ENCODE measurements at places on chromosomes 7 and 10. TPM values are rescaled to one million over a fixed set of nuclear protein-coding genes. Genes with fewer than 3 reads are reported as not detected.

- no peak overlapping the region for H3K4me3 ChIP-seq
- no peaks in the 10 kb centered on the region for H3K4me1 ChIP-seq
- no peaks in the 10 kb centered on the region for H3K36me3 ChIP-seq
- no peak for DNase-seq
- no peaks in the 10 kb centered on the region for H3K27me3 ChIP-seq
These were observed 302.3 kb upstream of the AUTS2 start for GRCh38 chr7:69295977-69296376.

DNA sequence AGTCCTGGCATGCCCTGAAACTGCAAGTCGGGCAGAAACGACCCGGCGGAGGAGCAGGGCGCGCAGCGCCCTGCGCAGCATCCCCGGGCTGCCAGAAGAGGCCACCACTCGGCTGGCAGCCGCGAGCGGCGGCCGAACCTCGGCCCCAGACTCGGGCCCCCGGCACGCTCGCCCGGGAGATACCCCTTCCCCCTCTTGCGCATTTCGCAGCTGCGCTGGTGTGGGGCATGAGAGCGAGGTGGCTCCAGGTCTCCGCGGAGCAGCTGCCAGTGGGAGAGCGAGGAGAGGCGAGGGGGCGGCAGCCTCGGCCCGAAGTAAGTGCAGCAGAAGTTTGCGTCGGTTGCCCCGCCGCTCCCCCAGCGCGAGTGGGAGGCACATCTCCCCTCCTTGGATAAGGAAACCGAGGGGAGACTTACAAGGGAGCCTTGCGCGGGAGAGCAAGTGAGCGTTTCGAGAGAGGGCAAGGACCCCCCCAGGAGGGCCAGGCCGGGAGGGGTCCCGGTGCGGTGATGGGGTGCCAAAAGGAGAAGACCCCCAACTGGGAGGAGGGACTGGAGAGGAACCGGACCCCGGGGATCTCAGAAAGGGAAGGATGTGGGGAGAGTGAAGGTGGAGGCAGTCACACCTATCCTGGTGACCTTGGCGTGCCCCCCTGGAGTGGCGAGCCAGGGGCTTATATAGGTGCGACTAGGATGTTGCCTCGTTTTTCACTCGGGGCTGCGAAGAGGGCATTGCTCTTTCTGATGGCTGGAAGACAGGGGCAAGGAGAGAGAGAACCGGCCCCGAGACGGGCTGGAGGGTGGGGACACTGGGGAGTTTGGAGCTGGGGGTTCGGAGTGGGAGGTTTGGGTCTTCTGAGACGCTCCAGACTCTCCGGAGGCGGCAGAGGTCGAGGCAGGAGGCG, 256.3 kb downstream of the OTUD1 start:
- H3K4me1 ChIP-seq: peaks cover 4% of the 10 kb centered on the region
- no peak overlapping the region for H3K4me3 ChIP-seq
- no peaks in the 10 kb centered on the region for H3K36me3 ChIP-seq
- no peak overlapping the region for H3K27ac ChIP-seq
- DNase-seq: no peak

Gene TMEM130
- 0.31 TPM for total RNA-seq

- H3K4me3 ChIP-seq: no peak overlapping the region
- no peak for DNase-seq
- H3K27ac ChIP-seq: no peak overlapping the region
- H3K4me1 ChIP-seq: no peaks in the 10 kb centered on the region
- H3K36me3 ChIP-seq: no peaks in the 10 kb centered on the region
These were observed 135.7 kb upstream of the RNF32 start for GRCh38 chr7:156504687-156505545.

DNA sequence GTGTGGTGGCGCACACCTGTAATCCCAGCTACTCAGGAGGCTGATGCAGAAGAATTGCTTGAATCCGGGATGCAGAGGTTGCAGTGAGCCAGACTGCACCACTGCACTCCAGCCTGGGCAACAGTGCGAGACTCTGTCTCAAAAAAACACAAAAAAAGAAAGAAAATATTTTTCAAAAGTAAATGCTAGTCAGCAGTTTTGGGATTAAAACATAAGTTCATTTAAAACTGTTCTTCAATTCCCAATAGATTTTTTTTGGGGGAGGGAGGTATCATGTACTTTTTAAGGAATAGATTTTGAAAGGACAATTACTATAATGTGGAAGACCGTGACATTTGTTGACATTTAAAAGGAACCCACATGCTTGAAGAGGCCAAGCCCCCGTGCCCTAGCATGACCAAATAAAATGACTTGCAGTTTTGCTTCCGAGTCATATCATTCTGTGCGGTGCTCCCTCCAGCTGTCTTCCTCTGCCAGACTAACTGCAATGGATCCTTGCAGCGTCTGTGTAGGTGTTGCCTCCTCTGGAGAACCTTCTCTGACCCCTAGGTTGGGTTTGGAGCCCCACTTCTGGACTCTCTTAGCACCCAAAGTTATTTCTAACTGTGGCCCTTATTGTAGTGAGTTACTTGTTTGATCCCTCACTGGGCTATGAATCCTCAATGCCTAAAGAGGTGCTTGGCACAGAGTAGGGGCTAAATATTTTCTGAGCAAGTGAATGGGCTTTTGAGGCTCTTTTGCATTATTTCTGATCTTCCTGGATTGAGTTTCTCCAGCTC, 17.4 kb upstream of the HPS1 start:
- peaks cover 2% of the 10 kb centered on the region for H3K36me3 ChIP-seq
- H3K27me3 ChIP-seq: peaks cover 11% of the 10 kb centered on the region
- peaks cover 4% of the 10 kb centered on the region for H3K4me1 ChIP-seq
- H3K4me3 ChIP-seq: no peak overlapping the region
- no peak for DNase-seq

Gene MKX
- total RNA-seq: not detected

DNA sequence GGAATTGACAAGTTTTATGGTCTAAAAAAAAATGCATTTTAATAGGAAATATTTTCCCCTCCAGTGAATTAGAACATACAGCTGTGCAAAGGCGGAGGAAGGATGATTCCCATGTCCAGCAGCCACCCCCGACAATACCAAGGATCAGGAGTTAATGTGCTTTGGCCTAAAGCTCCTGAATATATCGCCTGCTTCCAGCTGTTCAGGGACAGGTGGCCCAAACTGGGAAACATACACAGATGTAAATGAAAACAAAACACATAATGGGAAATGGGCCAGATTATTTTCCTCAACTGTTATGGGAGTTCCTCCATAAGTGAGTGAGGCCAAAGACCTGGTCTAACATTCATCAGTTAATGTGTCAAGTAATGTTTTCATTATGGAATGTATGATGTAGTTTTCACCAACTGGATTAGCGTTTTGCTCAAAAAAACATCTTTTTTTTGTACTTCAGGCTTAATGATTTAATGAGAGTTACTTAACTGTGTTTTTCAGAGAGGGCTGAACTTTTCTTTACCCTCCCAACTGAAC, 55.1 kb upstream of the LAMB1 start:
- no peak overlapping the region for H3K27ac ChIP-seq
- no peaks in the 10 kb centered on the region for H3K4me1 ChIP-seq

DNA sequence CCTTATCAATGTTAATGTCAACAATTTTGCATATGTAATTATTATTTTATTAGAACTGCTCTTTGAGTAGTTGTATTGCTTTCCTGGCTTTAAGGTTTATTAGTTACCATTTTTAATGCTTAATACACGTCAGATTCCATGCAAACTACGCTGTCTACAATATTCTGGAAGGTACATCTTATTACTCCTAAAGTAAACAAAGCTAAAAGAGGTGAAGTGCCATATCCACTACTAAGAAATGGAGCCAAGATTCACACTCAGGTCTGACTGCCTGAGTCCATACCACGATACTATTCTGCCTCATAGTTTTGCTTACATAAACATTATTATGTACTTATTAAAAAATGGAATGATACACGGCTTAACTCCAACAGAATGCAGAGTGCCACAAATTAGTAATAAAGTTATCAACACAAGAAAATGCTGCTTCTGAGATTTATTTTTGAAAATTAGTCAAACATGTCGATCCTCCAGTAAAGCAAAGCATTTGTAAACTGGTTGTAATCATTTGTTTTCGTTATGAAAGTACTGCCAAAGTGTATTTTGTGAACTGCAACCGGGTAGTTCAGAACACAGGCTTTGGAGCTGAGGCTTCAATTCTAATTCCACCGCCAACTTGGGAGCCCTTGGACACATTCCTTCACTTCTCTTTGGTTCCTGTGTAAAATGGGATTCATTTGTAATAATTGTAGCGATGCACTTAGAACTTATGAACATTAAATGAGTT, 1.1 kb upstream of the DMTF1 start:
- peaks cover 22% of the 10 kb centered on the region for H3K36me3 ChIP-seq
- peak overlapping the region; percentile 99 for H3K27ac ChIP-seq
- DNase-seq: no peak
- H3K4me1 ChIP-seq: peaks cover 38% of the 10 kb centered on the region
- H3K27me3 ChIP-seq: no peaks in the 10 kb centered on the region

DNA sequence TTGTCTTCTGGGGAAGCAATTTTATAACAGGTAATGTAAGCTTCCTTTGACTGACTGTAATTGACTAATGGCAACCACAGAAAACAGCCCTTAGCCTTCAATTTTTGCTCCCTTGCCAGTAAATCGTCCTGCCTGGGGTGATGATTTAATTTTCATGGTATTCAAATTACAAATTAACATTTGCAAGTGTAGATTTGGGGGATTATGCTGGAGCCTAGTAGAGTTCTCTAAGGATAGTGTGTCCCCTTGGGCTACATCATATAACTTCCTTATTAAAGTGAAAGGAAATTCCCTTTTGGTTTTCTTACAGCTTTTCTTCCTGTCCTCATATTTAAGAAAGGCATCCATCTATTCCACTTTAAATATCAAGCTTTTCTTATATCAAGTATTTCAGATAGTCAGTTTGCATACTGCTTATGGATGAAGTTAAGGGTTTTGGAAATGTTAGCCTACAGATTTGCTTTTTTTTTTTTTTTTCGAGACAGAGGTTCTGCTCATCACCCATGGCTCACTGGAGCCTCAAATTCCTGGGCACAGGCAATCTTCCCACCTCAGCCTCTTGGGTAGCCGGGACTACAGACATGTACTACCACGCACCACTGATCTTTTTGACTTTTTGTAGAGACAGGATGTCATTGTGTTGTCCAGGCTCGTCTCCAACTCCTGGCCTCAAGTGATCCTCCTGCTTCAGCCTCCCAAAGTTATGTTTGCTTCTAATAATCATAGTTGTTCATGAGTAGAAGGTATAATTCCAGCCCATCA, 35.9 kb upstream of the HDAC9 start:
- no peak overlapping the region for H3K4me3 ChIP-seq
- DNase-seq: no peak
- peak overlapping the region; percentile 66 for H3K27ac ChIP-seq
- no peaks in the 10 kb centered on the region for H3K36me3 ChIP-seq
- H3K4me1 ChIP-seq: peaks cover 35% of the 10 kb centered on the region

- H3K4me1 ChIP-seq: peaks cover 25% of the 10 kb centered on the region
- peak overlapping the region; percentile 24 for H3K27ac ChIP-seq
- DNase-seq: no peak
- H3K4me3 ChIP-seq: no peak overlapping the region
These were observed 11.7 kb downstream of the PDAP1 start for GRCh38 chr7:99396418-99397296.

Gene VOPP1
- total RNA-seq: 438 TPM

- H3K4me3 ChIP-seq: peak overlapping the region; percentile 86
- H3K4me1 ChIP-seq: peaks cover 40% of the 10 kb centered on the region
- DNase-seq: peak; percentile 36
- no peaks in the 10 kb centered on the region for H3K36me3 ChIP-seq
These were observed 27.1 kb downstream of the LRRC20 start for GRCh38 chr10:70355051-70356021.

DNA sequence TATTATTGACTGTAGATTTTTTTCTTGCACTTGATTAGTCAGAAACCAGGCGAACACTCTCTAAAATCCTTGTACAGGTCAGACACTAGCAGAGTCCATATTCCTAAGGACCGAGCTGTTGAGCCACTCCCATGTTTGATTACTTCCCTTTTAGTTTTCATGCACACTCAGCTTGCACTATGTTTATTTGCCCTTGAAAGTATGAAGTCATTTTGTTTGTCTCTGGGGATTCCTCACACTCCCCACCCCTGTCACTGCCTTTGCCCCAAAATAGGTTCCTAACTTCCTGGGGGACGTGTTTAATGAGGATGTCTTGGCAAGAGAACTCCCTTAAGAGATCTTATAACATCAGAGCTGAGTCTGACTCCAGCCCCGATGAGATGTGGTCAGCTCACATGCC, 182.1 kb downstream of the EVX1 start:
- no peak overlapping the region for H3K4me3 ChIP-seq
- H3K27ac ChIP-seq: no peak overlapping the region
- DNase-seq: no peak
- H3K36me3 ChIP-seq: no peaks in the 10 kb centered on the region

DNA sequence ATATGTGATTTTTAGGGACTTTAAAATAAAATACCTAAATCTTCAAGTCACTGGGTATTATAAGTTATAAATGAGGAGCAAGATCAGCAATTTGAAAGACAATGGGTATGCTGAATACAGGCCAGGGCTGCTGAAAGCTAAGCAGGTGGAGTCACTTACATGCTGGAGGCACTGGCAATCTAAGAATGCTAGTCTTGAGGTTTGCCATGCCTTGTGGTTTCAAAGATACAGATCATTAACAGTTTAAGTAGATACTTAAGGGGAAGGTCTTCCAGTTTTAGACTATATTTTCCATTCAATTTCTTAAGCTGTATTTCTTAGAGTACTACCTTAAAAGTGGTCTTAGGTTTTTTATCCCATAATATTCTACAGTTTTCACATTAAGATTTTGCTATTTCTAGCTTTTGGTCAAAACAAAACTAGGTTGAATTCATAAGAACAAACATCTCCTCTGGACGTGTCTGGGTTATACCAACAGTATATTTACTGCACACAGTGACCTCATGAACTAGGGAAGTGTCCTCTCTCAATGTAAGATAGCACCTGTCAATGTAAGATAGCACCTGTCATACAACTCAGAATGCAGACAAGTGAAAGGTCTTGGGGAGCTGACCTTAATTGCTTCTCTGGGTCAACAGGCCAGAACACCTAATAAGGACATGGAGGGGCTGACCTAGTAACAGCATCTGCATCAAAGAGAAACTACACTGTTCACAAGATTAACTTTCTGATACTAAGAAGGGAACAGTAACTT, 2.0 kb downstream of the SRI start:
- no peak for DNase-seq
- no peaks in the 10 kb centered on the region for H3K27me3 ChIP-seq
- H3K4me1 ChIP-seq: peaks cover 25% of the 10 kb centered on the region

DNA sequence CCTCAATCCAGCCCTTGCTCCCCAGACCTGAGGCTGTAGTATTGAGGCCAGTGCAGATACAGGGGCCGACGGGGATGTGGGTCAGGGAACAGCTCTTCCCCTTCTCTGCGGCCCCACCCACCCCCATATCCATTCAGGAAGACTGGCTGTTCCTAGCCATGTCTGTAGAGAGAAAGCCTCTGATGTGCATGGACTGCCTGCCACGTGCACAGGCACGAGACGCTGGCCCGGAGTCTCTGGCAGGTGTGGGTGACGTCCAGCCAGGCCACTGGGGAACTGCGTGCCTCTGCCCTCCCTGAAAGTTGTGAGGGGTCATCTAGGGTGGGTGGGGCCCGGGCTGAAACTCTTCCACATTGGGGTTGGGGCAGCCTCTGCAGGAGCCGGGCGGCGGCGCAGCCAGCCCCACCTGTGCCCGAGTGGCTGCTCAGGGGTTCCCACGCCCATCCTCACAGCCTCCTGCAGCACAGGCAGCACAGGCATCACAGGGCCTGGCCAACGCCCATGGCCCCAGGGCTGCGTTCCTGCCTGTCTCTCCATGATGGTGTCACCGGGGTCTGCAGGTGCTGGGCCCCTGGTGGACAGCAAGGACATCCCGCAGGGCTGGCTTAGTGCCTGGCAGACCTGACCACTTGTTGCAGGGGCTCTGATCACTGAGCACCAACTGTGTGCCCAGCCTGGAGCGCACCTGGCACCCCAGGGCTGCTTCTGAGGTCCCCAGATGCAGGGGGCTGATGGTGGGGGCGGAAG, 27.5 kb downstream of the MICALL2 start:
- no peak overlapping the region for H3K27ac ChIP-seq
- peaks cover 3% of the 10 kb centered on the region for H3K4me1 ChIP-seq
- DNase-seq: no peak
- peaks cover 4% of the 10 kb centered on the region for H3K27me3 ChIP-seq

Gene NPY4R
- total RNA-seq: not detected
